ENCODE measurements at places on chromosomes 6 and 20.

DNA sequence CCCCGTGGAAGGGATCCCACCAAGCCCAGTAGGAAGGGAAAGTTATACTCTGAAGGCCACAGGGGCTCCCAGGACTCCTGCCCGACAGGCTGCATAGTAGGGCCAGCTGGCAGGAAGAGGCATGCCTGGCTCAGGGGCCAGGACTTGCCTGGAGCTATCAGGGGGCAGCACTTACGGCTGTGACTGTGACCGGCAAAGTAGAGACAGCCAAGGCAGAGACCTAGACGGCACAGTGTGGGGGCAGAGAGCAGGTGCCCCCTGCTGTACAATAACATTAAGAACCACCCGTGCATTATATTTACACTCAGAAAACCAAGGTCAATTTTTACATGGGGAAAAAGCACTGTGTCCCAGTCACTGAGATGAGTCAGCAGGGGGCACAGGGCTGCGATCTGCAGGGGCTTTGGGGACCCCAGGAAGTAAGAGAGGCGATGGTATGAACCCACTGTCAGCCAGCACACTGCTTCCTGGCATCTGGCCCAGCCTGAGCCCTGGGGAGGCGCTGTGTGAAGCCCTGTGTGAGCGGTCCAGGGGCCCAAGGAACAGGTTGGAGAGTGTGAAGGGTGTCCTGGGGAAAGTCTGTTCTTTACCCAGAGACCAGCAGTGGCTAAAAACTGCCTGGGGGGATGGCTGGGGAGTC lies 9.9 kb downstream of the CCDC167 start:
- DNase-seq: no peak

- DNase-seq: no peak
Measured at GRCh38 chr20:60480950-60481742, 522.9 kb downstream of the CDH26 start.

DNA sequence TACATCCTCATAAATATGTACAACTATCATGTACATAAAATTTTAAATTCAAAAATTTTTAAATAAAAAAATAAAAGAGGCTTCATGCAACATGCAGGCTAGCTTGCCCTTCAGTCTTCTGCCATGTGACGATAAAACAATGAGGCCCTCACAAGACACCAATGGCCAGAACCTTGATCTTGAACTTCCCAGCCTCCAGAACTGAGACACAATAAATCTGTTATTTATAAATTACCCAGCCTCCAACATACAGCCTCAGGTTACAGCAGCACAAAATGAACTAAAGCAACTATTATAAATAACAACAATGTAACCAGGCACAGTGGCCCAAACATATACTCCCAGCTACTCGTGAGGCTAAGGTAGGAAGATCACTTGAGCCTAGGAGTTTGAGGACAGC lies 42.8 kb downstream of the SERAC1 start:
- DNase-seq: no peak

- no peak for DNase-seq
Measured at GRCh38 chr6:154773610-154774089, 40.4 kb downstream of the SCAF8 start.

DNA sequence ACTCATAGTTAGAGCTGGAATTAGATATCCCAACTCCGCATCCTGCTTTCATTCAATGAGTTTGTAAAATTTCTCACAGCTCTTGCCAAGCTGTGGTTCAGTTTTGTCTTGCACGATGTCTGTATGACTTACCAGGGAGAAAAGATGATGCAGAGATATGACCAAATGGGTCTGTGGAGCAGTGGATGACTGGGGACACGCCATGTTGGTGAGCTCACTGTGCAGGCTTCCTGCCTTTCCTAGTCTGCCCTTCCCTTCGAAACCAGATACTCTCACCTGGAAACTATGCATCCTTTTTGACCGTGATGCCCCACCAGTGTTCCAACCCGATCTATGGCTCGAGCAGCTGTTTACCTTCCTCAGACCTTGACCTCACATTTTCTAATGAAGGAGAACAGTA lies 262.7 kb upstream of the BMP2 start:
- DNase-seq: no peak

DNA sequence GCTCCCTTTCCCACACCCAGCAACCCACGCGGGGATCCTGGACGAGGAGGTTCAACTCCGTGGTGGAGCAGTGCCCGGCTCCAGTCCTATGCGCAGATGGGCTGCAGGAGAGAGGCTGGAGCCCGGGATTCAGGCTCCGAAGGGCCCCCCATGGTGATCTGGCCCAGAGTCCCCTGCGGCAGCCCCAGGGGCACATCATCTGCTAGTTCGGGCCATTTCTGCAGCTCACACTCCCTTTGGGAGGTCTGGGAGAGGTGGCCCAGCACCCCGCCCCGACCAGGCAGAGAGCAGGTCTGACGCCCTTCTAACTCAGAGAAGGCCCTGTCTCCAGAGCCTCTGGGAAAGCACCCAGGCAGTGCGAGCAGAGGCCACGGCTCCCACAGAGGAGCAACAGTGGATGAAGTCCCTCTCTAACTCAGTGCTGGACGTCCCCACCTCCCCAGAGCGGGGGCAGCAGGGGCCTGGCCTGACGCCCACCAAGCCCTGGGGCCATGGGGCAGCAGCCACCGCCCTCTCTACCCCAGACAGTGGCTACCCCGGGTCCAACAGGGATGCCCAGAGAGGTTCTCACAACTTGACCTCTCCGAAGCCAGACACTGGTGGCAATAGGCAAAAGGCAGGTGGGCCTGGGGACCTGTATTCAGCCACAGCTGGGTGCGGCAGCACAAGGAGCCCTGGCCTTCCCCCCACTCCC lies 3.3 kb downstream of the KCNQ2 start:
- DNase-seq: no peak

GRCh38 chr6:71403422-71404134 lies 115.0 kb downstream of the OGFRL1 start:
- DNase-seq: no peak

DNA sequence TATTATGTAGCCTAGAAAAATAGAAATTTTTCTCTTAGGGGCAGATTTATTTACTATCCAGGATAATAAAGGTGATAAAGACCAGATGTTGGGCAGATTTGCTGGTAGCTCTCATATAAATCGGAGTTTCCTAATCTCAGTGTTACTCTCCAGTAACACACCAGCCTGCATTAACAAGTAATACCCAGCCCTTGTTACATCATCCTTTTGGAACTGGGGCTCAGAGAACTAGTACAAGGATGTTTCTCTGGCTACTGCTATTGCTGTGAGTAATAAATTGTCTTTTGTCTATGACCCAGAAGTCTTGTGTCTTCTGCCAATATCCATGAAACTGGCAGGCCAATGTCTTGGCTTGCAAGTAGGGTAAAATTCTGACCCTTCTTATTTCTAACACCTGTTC lies 16.8 kb downstream of the TPD52L1 start:
- DNase-seq: no peak

GRCh38 chr6:158016571-158017383 lies 35.1 kb downstream of the SYNJ2 start:
- DNase-seq: no peak

DNA sequence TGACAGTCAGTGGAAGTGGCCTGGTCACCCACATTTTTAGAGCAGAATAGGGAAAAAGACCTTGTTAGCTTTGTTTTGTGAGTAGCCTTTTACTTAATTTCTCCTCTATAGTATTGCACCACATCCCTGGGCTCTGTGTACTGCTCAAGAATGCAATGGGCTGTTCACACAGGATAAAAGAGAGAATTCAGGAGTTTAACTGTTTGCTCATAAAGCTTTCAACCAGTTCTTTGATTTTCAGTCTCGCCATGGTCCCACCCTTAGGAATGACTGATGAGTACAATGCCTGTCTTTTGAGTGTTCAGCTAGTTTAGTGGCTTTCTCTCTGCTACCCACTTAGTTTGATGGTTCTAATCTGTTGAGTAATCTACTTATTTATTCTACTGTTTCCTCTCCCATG lies 129.7 kb downstream of the PLG start:
- DNase-seq: no peak

DNA sequence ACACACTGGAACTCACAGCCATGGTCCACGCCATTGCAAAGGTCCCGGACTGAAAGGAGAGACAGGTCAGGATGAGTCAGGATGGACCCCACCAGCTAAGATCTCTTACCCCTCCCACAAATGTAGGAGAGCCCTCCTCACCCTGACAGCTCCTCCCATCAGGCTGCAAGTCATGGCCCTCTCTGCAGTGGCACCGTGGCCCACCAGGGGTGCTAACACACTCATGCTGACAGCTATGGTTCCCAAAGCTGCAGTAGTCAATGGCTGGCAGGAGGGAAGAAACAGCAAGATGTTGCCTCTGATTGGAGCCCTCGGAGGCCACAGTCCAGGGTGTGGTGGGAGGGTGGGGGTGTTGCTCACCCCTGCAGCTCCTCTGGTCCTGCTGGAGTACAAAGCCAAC lies 5.7 kb upstream of the RBPJL start:
- no peak for DNase-seq

All from amniotic stem cell (primary cell).